OCI-M1 (cell line): ENCODE measurements at places on chromosomes 13 and 19.

- DNase-seq = no peak
Observed at GRCh38 chr19:19911150-19911549, 10.4 kb downstream of the ZNF93 start.

DNA sequence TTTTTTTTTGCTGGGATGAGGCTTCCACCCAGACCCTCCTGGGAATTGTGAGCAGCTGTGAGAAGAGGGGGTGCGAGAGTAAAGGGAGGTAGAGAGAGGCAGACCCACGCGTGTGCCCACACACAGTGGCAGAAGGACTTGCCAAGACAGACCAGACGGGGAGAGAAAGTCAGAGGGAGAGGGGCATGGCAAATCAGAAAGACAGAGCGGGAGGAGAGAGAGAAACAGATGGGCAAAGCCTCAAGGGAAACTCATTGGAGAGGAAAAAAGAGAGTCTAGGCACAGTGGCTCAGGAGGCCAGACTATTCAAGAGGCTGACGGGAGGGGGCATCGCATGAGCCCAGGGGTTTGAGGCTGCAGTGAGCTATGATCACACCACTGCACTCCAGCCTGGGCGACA is 17.0 kb downstream of the CATSPERG start:
- DNase-seq = no peak

DNA sequence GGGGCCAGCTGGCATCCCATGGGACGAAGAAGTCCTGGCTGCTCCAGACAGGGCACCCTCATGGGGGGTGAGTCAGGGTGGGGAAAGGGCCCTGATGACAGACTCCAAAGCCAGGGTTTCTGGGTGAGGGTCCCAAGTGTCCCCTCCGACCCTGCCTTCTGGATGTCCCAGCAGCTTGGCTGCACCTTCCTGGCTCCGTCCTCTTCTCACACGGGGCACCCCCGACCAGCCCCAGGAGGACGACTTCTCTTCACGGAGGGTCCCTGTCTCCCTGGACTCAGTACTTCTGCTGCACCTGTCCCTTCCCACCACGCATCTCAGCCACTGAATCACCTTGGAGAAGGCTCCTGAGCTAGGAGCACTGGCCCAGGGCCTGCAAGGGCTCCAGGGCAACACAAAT is 19.9 kb downstream of the MIER2 start:
- DNase-seq = no peak

- peak; percentile 69 for DNase-seq
Observed at GRCh38 chr13:64397701-64398100, 2832.4 kb downstream of the PCDH9 start.

DNA sequence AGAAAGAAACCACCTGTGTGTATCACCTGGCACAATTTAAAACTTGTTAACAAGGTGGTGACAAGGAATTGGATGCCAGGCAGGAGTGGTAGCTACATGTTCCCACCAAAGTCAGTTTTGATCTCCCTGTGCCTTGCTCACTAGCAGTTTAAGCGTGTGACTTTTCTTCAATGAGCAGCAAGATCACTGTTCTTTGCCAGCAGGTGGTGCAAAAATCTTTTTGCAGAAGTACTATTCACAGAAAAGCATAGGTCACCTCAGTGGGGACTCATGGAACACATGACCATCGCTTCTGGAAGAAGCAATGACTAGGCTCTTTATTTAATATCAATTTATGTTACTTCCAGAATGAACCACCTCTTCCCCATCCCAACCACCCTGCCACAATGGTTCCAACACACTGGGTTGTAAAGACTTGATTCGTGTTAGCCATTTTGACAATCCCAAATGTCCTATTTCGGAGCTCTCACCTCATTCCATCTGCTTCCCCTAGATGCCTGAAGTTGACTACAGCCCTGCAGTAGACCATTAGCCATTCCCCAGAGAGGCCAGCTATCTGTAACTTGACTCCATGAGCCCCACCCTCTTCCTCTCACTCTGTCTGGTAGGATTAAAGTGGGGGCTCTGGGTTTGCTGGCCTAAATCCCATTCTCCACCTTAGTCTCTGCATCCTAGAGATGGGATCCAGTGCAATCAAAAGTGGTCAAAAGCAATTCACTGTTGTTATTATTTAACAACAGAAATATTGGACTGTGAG is 59.1 kb upstream of the TNFRSF19 start:
- DNase-seq = peak; percentile 58
